ENCODE measurements at places on chromosomes 1 and 21. TPM values are rescaled to one million over a fixed set of nuclear protein-coding genes. Genes with fewer than 3 reads are reported as not detected.

TRPM2 gene
- not detected for total RNA-seq

GRCh38 chr1:20302108-20302471, 11.4 kb downstream of the VWA5B1 start:
- DNase-seq = no peak
- no peaks in the 10 kb centered on the region for H3K36me3 ChIP-seq
- no peak overlapping the region for H3K4me3 ChIP-seq
- H3K4me1 ChIP-seq = no peaks in the 10 kb centered on the region

DNA sequence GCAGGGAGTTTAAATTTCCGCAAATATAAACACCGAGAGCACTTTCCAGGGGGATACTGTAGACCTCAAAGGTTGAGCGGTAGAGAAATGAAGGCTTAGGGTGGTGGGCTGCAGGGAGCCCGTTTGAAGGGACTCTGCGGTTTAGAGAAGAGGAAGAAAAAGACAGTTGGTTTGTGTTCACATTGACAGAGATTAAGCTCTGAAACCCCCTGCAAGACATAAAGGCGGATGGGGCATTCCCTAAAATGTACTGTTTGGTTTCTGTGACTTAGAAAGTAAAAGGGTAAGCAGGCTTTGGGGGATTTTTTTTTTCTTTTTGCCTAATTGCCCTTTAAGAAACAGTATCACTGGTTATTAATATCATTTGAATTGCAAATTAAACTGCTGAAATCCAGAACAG, 1.3 kb downstream of the KAZN start:
- no peak for DNase-seq
- no peak overlapping the region for H3K27ac ChIP-seq
- H3K4me1 ChIP-seq = peaks cover 9% of the 10 kb centered on the region
- H3K4me3 ChIP-seq = peak overlapping the region; percentile 67

DNA sequence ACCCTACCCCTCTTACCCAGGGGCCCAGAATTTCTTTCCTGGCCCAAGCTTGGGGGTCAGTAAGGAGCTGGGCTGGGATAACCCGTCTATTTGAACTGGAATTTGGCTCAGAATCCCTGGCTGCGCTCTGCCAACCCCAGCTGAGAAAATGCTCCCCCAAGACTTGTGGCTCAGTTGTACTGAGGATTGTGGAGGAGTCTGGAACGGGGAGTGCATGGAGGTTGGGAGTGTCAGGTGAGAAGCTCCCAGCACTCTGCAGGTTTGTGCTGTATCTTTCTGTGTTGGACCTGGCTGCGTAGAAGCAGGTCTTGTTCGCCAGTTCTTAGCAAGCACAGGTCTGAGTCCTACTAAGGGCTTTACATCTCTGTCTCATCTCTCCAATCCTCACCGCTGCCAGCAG, 1.6 kb downstream of the TCEA3 start:
- peaks cover 8% of the 10 kb centered on the region for H3K36me3 ChIP-seq
- peaks cover 24% of the 10 kb centered on the region for H3K4me1 ChIP-seq
- DNase-seq = no peak
- peak overlapping the region; percentile 23 for H3K27ac ChIP-seq
- H3K4me3 ChIP-seq = no peak overlapping the region

DNA sequence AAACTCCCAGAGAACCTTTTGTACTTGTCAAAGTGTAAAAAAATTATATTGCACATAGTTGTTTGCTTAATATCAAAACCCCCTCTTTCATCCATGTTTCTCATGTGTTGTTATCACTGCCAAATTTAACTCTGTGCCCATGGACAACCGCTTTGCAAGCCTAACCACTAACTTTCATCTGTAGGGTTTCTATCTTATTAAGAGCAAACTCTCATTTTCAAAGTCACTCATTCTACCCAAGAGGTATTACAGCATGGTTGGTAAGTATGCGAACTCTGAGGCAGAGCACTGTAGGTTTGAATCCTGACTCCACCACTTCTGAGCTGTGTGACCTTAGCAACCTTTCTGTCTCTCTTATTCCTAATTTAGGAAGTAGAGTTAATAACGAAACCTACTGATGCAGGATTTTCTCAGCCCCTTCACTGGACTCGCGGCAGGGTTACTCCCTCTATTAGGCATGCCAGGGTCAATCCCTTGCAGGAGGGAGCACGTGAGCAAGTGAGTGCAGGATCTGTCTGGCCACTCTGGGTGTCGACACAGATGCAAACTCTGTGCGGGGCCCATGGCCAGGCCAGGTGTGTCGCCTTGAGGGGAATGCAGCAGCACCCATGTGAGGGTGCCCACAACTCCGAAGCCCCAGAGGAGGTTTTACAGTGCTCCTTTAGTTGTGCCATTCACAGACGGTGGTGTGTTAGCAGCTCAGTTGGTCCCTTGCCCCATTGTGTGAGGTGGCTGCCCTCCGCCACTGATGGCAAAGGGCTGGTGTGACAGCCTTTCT, 361.5 kb upstream of the ADGRL2 start:
- H3K27me3 ChIP-seq = no peaks in the 10 kb centered on the region
- no peak overlapping the region for H3K27ac ChIP-seq
- no peak overlapping the region for H3K4me3 ChIP-seq
- DNase-seq = no peak
- no peaks in the 10 kb centered on the region for H3K36me3 ChIP-seq
- peaks cover 4% of the 10 kb centered on the region for H3K4me1 ChIP-seq

CHML gene
- total RNA-seq = 14.2 TPM

TNNI3K gene
- not detected for total RNA-seq

RGS13 gene
- not detected for total RNA-seq

DNA sequence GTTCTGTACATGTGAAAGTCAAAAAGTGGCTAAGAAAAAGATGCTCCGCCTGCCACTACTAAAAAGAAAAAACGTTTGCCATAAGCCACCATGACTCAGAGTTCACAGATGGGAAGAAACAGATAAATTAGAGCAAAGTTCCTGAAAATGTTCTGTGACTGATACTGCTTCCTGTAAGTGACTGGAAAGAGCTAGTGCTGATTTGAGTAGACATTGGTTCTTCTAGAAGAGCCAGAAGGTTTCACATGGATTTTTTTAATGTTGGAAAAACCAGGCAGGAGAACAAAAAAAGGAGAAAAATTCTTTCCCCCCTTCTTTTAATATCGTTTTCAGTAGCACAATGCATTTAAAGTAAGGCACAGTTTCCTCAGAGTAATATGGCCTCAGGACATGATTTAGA, 221.4 kb downstream of the HLX start:
- H3K4me3 ChIP-seq = no peak overlapping the region
- H3K27me3 ChIP-seq = peaks cover 4% of the 10 kb centered on the region
- peaks cover 24% of the 10 kb centered on the region for H3K4me1 ChIP-seq
- no peaks in the 10 kb centered on the region for H3K36me3 ChIP-seq
- DNase-seq = no peak

DNA sequence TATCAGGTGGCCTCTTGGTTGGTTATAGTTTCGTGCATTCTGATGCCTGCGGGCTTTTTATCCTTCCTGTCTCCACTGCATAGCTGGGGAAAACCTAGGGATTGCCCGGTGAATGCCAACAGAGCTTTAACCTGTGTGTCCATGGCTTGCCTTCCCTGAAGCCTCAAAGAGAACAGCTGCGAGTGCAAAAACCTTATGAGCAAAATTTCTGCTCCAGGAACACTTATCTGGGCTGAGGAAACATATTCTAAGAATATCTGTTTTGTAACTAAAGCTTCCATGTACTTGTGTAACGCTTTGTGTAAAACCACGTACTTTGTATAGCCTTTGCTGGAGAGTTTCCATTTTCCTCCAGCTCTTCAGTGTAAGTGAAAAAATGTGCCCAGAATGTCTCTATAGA, 7.2 kb downstream of the CNST start:
- H3K27me3 ChIP-seq = no peaks in the 10 kb centered on the region
- no peak overlapping the region for H3K4me3 ChIP-seq
- peak overlapping the region; percentile 72 for H3K27ac ChIP-seq
- no peak for DNase-seq

DNA sequence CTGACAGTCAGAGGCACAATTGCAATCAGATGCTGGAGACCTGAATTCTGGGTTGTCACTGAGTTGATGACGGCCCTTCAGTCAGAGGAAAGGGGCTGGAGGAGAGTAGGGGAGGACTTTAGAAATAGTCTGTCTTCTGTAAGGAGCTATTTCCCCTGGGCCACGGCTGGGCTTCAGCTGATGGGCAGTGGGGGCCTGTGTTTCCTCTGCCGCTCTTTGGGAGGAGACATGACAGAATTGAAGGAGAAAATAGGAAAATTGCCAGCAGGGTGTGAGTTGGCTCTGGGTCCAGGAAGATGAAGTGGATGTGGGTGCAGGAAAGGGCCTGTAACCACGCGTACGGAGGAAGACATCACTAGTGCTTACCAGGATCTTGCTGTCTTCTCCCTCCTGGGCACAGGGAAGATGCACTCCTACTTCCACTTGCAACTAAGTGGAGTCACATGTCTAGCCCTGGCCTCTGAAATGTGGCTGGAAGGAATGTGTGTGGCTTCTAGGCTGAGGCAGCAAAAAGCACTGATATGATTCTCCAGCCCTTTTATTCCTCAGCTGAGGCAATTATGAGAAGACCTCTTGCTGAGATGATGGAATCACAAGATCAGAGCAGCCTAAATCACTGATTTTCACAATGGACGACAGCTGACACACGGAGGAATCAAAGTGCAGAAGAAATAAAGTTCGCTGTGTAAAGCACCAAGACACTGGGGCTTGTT, 250.0 kb downstream of the GRIK3 start:
- H3K4me1 ChIP-seq = no peaks in the 10 kb centered on the region
- no peaks in the 10 kb centered on the region for H3K36me3 ChIP-seq

DTL gene
- total RNA-seq = 6.7 TPM

DNA sequence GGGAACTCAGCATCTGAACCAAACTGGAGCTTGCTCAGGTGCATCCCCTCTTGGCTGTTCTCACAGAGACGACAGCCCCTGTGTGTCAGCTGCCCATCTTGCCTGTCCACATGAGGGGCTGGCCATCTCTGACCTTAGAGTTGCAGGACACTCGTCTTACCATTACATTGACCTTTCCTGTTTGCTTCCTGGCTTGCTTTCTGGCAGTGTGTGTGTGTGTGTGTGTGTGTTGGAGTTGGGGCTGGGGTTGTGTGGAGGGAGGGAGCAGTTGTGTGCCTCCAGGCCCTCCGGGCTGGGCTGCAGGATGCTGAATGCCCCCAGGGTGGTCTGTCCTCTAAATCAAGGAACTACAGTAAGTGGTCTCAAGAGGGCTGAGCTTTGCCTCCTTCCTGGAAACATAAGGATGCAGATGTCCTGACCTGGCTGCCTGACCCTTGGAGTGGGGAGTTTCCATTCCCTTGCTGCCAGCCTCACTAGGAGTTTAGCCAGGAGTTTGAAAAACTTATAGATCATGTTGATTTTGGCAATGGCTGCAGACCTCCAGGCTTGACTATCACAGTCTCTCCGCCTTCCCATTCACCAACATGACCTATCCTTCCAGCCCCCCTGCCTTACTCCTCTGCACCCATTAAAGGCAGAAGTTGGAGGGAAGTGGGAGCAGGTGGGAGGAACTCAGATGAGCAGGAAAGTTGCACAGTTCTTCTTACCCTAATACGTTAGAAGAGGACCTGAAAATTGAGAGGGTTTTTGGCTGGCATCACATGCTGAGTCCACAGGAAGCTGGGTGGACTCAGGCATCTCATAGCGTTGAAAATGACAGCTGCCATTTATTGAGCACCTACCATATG, 19.0 kb downstream of the RASSF5 start:
- no peak overlapping the region for H3K27ac ChIP-seq
- H3K4me1 ChIP-seq = peaks cover 10% of the 10 kb centered on the region
- no peak for DNase-seq
- no peak overlapping the region for H3K4me3 ChIP-seq
- H3K36me3 ChIP-seq = no peaks in the 10 kb centered on the region
- H3K27me3 ChIP-seq = peaks cover 30% of the 10 kb centered on the region

GRCh38 chr1:150383631-150384324, 19.8 kb downstream of the RPRD2 start:
- H3K27ac ChIP-seq = no peak overlapping the region
- H3K36me3 ChIP-seq = no peaks in the 10 kb centered on the region
- no peak for DNase-seq
- no peaks in the 10 kb centered on the region for H3K27me3 ChIP-seq
- peaks cover 16% of the 10 kb centered on the region for H3K4me1 ChIP-seq

- peaks cover 45% of the 10 kb centered on the region for H3K4me1 ChIP-seq
- H3K36me3 ChIP-seq = no peaks in the 10 kb centered on the region
- H3K4me3 ChIP-seq = no peak overlapping the region
Measured at GRCh38 chr1:53125122-53125521, 17.3 kb downstream of the SLC1A7 start.

DNA sequence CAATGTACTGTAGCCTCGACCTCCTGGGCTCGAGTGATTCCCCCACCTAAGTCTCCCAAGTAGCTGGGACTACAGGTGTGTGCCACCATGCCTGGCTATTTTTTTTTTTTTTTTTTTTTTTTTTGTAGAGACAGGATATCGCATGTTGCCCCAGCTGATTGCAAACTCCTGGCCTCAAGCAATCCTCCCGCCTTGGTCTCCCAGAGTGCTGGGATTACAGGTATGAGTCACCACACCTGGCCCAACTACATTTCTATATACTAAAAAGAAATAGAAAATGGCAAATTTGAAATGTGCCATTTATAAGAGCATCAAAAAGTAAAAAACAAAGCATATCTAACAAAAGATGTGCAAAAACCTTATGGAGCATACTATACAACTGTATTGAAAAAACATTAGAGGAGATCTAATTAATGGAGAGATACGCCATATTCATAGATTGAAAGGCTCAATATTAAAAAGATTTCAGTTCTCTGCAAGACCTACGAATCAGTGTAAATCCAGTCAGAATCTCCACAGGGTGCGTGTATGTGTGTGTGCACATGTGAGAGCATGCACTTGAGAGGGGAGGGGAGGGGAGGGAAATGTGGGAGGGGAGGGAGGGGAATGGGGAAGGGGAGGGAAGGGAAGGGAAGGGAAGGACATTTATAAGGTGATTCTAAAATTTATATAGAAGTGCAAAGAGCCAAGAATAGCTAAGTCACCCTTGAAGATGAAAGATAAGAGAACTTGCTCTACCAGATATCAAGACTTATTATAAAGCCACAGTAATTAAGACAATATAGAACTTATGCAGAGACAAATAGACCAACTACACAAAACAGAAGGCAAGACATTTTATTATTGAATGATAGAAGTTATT, 15.5 kb upstream of the PADI4 start:
- no peaks in the 10 kb centered on the region for H3K36me3 ChIP-seq
- no peak overlapping the region for H3K4me3 ChIP-seq
- peaks cover 25% of the 10 kb centered on the region for H3K4me1 ChIP-seq

GRCh38 chr1:153572569-153573015, 6.9 kb upstream of the S100A2 start:
- no peak for DNase-seq
- no peaks in the 10 kb centered on the region for H3K27me3 ChIP-seq
- H3K27ac ChIP-seq = peak overlapping the region; percentile 83
- no peaks in the 10 kb centered on the region for H3K36me3 ChIP-seq
- H3K4me1 ChIP-seq = peaks cover 28% of the 10 kb centered on the region

FCRL2 gene
- total RNA-seq = not detected

- no peak overlapping the region for H3K27ac ChIP-seq
- peaks cover 27% of the 10 kb centered on the region for H3K27me3 ChIP-seq
- peaks cover 10% of the 10 kb centered on the region for H3K4me1 ChIP-seq
- no peak for DNase-seq
- H3K36me3 ChIP-seq = no peaks in the 10 kb centered on the region
- H3K4me3 ChIP-seq = no peak overlapping the region
Measured at GRCh38 chr1:23651069-23651808, 40.4 kb upstream of the RPL11 start.

Data from osteocyte (in vitro differentiated cells).